ENCODE measurements at places on chromosomes 13 and 19. TPM values are rescaled to one million over a fixed set of nuclear protein-coding genes. Genes with fewer than 3 reads are reported as not detected.

GRCh38 chr19:662207-662961 is 630 bp downstream of the RNF126 start:
- DNase-seq, result peak; percentile 59
- peak overlapping the region; percentile 100 for H3K4me3 ChIP-seq
- H3K4me1 ChIP-seq, result peaks cover 8% of the 10 kb centered on the region
- H3K36me3 ChIP-seq, result no peaks in the 10 kb centered on the region

Gene C1QTNF9B
- not detected for total RNA-seq

DNA sequence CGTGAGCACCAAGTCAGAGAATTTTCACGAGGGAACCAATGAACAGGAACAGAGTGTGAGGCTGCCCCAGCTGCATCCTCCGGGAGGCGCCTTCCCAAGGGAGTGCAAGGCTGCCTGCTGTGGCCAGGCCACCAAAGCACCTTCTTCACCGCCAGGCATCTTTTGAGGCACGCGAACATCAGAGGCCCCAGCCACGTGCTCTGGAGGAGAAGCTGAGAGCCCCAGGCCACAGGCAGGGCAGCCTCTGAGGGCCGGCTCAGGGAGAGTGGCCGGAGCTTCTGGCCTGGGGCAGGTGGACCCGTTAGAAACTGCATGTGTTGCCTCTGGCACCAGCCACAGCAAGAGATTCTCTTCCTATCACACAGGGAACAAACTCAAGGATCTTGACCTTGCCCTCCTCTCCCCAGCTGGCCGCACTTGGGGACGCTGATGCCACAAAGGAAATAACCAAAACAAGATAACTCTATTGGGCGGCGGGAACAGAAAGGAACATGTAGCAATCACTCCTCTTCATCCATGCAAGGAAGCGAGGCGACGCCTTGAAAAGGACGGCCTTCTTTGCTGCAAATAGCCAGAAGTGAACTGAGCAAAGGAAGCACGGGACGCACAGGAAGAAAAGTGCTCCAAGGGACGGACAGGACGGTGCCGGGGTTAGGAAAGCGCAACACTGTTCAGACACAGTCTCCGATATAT is 19.9 kb downstream of the GAS6 start:
- H3K27me3 ChIP-seq, result no peaks in the 10 kb centered on the region
- H3K4me3 ChIP-seq, result no peak overlapping the region

DNA sequence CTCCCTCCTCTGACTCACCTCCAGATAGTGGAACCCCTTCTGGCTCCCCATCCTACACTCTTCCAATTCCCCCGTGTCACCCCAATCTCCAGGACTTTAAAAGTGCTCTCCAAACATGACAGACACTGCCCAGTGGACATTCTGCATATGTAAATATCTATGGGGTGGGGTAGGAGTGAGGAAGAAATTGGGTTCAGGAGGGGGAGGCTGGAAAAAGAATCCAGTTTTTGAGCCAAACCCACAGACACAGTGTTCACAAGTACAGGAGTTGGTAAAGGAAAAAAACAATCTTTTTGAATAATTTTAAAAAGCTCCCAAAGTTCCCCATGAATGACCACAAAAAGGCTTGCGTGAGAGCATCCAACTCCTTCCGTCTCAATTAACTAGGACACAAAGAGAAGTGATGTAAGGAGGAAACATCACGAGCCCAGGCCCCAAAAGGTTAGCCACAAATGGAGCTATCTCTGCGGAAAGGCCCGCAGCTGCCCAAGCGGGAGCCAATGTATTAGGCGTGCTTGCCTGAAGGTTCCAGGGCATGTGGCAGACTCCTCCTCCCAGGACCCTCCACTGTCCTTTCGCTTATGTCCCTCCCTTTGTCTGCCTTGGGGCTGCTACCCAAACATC is 18.0 kb downstream of the ZC3H4 start:
- H3K27me3 ChIP-seq, result no peaks in the 10 kb centered on the region
- peak overlapping the region; percentile 93 for H3K27ac ChIP-seq
- H3K4me3 ChIP-seq, result no peak overlapping the region
- H3K36me3 ChIP-seq, result no peaks in the 10 kb centered on the region
- H3K4me1 ChIP-seq, result peaks cover 31% of the 10 kb centered on the region

GRCh38 chr19:11093689-11094238 is 4.5 kb downstream of the LDLR start:
- DNase-seq, result no peak
- H3K4me1 ChIP-seq, result peaks cover 54% of the 10 kb centered on the region
- peak overlapping the region; percentile 97 for H3K27ac ChIP-seq
- H3K36me3 ChIP-seq, result no peaks in the 10 kb centered on the region

DNA sequence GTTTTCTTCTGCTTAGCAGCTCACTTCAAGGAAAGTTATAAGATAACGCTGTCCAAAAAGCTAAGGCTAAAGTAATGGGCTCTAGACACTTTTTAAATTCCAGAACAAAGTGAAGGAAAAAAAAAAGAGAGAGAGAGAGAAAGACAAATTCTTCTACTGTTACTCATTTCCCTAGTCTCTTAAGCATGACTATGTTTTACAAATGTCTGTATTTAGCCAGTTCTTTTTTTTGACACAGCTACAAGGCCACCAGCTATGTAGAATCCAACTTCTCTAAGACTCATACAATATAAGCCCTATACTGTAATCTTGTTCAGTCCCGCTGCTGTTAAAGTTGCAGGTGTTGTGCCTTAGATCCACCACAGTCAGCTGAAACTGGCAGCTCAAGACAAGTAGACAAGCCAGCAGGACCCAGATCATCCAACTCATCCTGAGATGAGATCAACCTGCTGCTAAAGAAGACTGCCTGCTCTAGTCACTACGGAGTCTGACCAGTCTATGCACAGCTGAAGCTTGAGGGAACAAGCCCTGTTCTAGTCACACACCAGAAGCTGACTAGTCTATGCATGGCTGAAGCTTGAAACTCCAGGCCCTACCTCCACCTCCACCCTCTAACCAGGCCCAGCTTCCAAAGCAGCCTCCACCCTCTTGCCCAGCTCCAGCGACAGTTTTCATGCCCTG is 10.3 kb upstream of the ZNF83 start:
- no peak for DNase-seq
- no peak overlapping the region for H3K27ac ChIP-seq
- no peak overlapping the region for H3K4me3 ChIP-seq
- no peaks in the 10 kb centered on the region for H3K4me1 ChIP-seq
- H3K36me3 ChIP-seq, result peaks cover 8% of the 10 kb centered on the region
- no peaks in the 10 kb centered on the region for H3K27me3 ChIP-seq

- no peak overlapping the region for H3K27ac ChIP-seq
- no peaks in the 10 kb centered on the region for H3K27me3 ChIP-seq
- DNase-seq, result no peak
- H3K36me3 ChIP-seq, result no peaks in the 10 kb centered on the region
- H3K4me1 ChIP-seq, result no peaks in the 10 kb centered on the region
Measured at GRCh38 chr19:30155381-30156200, 213.6 kb downstream of the URI1 start.

Gene ZNF440
- total RNA-seq, result 8.7 TPM

Gene CDC42EP5
- total RNA-seq, result 48.0 TPM

Gene UQCRFS1
- 13.8 TPM for total RNA-seq

GRCh38 chr13:28576067-28576466 is 81.1 kb upstream of the FLT1 start:
- no peaks in the 10 kb centered on the region for H3K36me3 ChIP-seq
- H3K27me3 ChIP-seq, result no peaks in the 10 kb centered on the region
- DNase-seq, result no peak
- no peak overlapping the region for H3K27ac ChIP-seq
- no peak overlapping the region for H3K4me3 ChIP-seq

Gene NCAN
- not detected for total RNA-seq

Gene BRD4
- total RNA-seq, result 37.9 TPM

DNA sequence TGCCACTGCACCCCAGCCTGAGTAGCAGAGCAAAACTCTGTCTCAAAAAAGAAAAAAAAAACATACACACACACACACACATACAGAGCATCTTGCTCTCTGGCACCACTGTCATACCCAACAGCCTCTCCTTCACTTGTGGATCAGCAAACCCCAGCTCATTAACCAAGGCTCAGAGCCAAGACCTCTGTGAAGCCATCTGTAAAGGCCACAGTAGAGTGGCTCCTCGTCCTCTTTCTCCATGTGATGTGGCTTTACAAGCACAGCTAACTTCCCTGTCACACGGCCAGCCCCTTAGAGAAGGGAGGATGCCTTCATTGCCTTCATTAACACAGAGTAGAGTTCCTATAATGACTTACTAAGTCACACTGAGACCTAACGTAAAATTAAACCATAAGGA is 62.7 kb upstream of the LSM14A start:
- H3K36me3 ChIP-seq, result no peaks in the 10 kb centered on the region
- no peaks in the 10 kb centered on the region for H3K4me1 ChIP-seq
- no peaks in the 10 kb centered on the region for H3K27me3 ChIP-seq
- H3K27ac ChIP-seq, result no peak overlapping the region
- no peak for DNase-seq

DNA sequence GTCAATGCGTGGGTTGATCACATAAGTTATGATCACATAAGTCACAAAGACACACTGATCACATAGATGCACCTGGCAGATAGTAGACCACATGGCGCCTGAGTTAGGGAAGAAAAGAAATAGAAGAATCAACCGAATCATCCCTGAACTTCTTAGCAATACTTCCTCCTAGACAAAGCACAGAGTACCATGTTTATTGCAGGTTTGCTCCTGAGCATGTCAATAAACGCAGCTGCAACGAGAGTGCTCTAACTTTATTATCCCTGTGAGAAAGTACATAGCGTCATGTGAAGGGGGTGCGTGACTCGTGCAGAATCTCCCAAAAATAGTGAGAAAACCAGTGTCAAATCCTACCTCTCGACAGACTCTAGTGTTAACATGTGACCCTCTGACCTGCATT is 17.3 kb downstream of the NCR1 start:
- no peaks in the 10 kb centered on the region for H3K27me3 ChIP-seq
- DNase-seq, result no peak
- H3K4me1 ChIP-seq, result no peaks in the 10 kb centered on the region
- H3K27ac ChIP-seq, result no peak overlapping the region
- H3K36me3 ChIP-seq, result no peaks in the 10 kb centered on the region

DNA sequence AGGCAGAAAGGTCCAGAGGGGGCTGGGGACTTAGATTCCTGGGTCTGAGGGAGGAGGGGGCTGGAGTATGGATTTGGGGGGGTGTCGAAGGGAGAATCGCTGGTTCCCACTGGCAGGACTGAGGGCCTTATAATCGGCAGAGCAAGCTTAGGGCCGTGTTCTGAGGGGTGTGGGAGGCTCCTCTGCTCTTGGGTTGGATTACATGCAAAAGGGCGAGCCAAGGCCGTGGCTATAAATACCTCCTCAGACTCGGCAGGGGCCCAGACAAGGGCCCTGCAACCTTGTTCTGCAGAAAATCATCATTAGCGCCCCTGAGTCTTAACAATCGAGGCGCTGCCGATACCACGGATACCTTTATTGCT is 707 bp upstream of the MAMSTR start:
- no peaks in the 10 kb centered on the region for H3K36me3 ChIP-seq
- DNase-seq, result no peak
- peak overlapping the region; percentile 70 for H3K27ac ChIP-seq
- H3K4me1 ChIP-seq, result no peaks in the 10 kb centered on the region
- no peaks in the 10 kb centered on the region for H3K27me3 ChIP-seq

GRCh38 chr19:44807162-44807561 is 1.7 kb upstream of the BCAM start:
- H3K27me3 ChIP-seq, result no peaks in the 10 kb centered on the region
- H3K27ac ChIP-seq, result no peak overlapping the region
- H3K36me3 ChIP-seq, result no peaks in the 10 kb centered on the region
- DNase-seq, result peak; percentile 50

Gene SLC7A10
- total RNA-seq, result not detected

DNA sequence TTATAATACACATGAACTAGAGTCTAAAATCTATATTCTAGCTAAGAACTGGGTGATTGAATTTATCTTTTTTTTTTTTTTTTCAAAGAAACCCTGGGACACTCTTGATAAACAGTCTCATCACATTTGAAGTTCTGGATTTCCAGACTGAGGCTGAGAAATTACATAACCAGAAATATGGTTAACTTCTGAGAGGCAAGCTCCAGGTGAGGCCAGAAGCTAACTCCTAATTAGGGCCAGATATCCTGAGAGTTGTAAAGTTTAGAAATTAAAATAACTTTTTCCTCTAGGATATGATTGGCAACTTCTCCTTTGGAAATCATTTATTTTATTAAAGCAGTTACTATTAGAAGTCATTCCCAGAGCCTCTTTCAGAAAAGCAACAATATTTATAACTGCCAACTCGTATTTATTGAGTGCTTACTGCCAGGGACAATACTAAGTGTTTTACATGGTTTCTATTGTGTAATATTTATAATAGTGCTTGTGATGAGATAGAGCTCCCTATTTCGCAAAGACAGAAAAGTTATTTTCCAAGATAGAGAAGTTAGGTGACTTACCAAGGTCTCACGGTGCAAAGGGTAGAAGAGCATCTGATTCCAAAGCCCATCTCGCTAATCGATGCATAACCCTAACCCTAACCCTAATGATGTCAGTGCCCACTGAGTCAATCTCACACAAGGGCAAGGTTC is 187.7 kb downstream of the DCT start:
- H3K27me3 ChIP-seq, result no peaks in the 10 kb centered on the region
- no peak for DNase-seq
- H3K4me3 ChIP-seq, result no peak overlapping the region
- no peak overlapping the region for H3K27ac ChIP-seq

GRCh38 chr13:44147233-44147632 is 226.4 kb upstream of the SERP2 start:
- no peak overlapping the region for H3K4me3 ChIP-seq
- H3K4me1 ChIP-seq, result no peaks in the 10 kb centered on the region
- no peak overlapping the region for H3K27ac ChIP-seq
- no peak for DNase-seq
- no peaks in the 10 kb centered on the region for H3K36me3 ChIP-seq

DNA sequence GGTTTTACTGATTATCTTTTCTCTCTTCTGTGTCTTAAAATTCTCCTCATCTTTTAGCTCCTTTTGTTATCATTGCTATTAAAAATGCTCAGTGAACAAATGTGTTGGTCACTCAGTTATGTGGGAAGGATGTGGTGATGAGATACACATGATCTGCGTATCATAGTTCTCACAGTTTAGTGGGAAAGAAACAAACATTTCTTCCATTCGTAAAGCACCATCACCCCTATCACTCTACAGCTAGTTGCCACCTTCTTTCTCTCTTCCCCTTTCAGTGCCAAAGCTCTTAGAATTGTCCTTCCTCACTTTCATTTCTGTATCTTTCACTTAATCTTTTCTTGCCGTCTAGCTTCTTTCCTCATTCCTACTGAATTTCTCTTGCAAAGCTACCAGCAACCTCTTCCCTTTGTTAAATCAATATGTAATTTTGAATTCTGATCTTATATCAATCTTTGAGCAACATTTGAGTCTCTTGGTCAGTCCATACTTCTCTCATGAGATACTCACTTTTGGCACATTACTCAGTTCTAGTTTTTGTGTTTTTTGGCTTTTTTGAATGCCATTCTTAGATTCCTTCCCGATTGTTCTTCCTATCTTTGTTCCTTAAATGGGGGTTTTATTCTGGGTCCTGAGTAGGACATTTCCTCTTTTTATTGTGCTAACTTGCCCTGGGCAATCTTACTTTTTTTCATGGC is 122.3 kb downstream of the PCCA start:
- no peak overlapping the region for H3K4me3 ChIP-seq
- H3K4me1 ChIP-seq, result no peaks in the 10 kb centered on the region
- no peak overlapping the region for H3K27ac ChIP-seq
- no peaks in the 10 kb centered on the region for H3K27me3 ChIP-seq
- DNase-seq, result no peak

- no peaks in the 10 kb centered on the region for H3K27me3 ChIP-seq
- no peak for DNase-seq
- no peaks in the 10 kb centered on the region for H3K4me1 ChIP-seq
- no peak overlapping the region for H3K4me3 ChIP-seq
- H3K27ac ChIP-seq, result no peak overlapping the region
Measured at GRCh38 chr19:55536366-55536765, 567 bp downstream of the SBK2 start.
